Foreskin melanocyte (primary cell): ENCODE measurements at places on chromosomes 3 and 15.

GRCh38 chr3:64895991-64896895 lies 208.4 kb upstream of the ADAMTS9 start:
- no peak for DNase-seq

GRCh38 chr3:124121379-124122312 lies 129.7 kb upstream of the ROPN1 start:
- DNase-seq: no peak

DNA sequence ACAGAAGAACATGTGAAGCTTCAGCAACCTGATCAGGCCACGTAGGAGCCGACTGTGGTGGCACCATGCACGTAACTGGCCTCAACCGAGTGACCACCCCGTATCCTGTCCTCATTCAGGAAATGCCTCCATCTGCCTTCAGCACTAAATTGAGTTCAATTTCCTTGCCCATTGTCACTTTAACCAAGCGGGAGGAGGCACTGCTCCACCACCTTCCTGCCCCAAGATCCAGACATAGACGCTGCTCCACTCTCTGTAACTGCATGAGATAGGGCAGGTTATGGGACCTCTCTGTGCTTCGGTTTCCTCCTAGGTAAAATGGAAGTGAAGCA lies 80.1 kb upstream of the POMGNT2 start:
- DNase-seq: no peak

DNA sequence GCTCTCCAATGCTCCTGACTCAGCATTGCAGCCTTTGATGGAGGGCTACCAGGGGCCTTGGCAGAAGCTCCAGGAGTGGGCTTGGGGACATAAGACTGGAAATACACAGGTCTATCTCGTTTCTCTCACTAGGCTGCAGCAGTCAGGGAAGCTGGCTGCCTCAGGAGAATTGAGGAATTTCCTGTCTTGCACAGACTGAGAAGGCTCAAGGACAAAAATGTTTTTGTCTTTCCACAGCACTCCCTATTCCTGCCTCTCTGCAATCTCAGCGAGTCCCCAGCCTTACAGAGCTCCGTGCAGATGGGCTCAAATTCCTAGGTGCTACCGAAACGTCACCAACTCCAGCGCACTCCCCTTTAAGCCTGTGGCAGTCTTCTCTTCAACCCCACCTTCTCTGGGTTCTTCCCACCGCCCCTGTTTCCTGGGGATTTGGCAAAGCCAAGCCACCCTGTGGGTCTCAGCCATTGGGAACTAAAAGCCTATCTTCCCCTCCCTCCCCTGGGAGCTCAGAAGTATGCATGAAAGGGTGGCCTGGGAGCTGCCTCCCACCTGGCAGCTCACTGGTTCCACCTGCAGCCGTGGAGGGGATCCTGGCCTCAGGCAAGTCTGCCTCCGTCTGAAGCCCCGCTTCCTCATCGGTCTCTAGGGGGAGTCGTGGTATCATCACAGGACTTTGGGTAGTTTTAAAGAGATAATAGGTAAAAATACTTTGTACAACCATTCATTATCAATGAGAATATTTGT lies 322.6 kb upstream of the FRG2C start:
- no peak for DNase-seq

- DNase-seq: no peak
These were observed 282.6 kb downstream of the FOXP1 start for GRCh38 chr3:71300951-71301393.

DNA sequence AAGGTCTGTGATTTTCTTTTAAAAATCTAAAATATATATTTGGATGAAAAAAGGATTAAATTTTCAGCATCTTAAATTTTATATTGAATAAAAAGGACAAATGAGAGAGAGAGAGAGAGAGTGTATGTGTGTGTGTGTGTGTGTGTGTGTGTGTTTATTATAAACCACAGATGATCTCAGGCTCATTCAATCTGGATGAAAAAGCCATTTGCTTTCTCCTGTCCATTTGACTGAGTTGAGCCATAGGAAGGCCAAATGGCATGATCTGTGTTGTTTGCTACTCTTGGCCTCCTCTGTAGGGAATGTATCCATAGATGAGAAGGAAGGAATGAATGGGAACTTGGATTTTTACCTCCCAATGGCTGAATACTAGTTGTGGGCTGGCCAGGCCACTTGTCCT lies 92.5 kb upstream of the MEX3B start:
- no peak for DNase-seq

GRCh38 chr3:72282918-72283317 lies 498.0 kb upstream of the PROK2 start:
- DNase-seq: no peak

- no peak for DNase-seq
These were observed 28.6 kb downstream of the KLHL6 start for GRCh38 chr3:183526838-183527427.

DNA sequence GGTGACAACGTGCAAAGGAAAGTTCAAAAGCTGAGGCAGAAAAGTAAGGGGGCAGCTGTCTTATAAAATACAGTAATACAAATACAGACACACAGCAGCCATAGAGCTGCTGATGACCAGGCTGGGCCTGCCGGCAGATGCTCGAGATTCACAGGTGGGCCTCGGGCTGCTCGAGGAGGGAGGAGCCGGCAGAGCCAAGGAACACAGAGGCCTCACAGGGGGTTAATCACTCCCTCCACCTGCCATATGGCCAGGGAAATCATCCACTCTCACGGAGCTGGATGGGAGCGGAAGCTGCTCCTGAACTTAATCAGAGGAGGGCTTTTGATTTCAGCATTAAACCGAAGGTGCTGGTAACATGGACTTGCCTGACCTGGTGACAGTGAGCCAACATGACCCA lies 29.6 kb upstream of the MGLL start:
- DNase-seq: no peak

- no peak for DNase-seq
These were observed 27.4 kb downstream of the MAP6D1 start for GRCh38 chr3:183797996-183798395.

DNA sequence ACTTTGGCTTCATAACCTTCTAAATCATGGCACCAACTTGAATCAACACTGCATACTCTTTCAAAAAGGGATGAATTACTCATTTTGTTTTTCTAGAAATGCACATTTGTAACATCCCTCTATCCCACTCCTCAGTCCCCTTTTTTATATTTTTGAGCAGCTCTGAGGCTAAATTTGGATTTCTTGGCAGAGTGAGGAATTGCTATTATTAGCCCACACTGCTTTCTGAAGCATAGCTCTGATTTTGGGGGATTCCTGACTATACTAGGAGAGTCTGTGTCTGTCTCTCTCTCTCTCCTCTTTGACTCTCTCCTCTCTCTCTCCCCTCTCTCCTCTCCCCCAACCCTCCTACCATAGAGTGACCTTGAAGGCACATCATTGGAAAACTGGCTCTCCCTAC lies 76.6 kb downstream of the RBPMS2 start:
- DNase-seq: no peak

DNA sequence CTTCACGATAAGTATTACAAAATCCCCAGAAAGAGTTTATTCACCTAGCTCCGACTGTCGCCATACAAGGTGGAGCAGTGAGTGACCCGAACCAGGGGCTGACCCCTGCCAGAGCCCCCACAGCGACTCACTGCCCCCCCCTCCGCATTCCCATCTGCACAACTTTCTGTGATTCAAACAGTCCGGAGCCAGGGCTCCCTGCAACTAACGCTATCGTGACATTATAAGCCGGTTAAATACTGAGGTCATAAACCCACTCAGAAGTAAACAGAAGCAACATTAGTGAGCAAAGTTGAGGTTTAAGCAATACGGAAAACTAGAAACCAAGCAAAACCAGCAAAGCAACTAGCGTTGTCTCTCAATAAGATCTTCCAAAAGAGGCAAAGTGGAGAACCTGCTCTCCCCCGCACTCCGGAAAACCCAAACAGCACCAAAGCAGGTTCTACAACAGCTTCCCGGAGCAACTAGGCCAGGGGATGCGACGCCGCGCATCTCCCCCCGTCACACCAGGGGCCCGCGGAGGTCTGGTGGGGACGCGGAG lies 642 bp downstream of the SCAP start:
- peak; percentile 19 for DNase-seq

DNA sequence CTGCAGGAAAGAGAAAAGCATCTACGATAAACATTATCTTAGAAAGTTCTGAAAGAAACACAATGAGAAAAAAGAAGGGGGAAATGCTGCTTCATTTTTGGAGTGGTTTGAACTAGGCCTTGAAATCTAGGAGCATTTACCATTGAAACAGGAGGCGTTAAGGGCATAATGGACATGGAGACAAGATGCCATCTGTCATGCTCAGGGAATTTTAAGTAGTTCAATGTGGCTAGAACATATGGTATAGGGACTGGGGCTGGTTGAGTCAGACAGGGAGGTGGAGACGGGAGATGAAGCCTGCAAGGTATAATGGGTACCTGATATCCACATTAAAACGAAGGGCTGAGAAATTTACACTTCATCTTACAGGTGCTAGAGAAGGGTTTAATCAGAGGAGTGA lies 10.4 kb upstream of the PLAAT1 start:
- DNase-seq: no peak

DNA sequence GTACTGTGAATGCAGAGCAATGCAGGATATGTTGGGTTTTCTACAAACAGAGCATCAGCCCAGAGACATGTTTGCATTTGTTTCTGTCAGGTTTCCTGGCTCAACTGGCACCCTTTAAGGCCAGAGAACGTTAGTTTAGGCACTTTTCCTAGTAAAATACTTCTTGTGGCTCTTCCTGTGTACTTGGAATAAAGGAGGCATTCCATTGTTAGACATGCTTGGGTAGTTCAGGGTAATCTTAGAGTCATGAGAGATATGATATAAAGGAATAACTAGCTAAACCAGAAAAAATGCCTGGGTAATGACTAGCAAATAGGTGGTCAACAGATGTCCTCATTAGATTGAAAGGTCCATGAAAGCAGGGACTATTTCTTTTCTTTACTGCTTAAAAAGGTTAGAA lies 60.4 kb upstream of the RBM5 start:
- DNase-seq: no peak

DNA sequence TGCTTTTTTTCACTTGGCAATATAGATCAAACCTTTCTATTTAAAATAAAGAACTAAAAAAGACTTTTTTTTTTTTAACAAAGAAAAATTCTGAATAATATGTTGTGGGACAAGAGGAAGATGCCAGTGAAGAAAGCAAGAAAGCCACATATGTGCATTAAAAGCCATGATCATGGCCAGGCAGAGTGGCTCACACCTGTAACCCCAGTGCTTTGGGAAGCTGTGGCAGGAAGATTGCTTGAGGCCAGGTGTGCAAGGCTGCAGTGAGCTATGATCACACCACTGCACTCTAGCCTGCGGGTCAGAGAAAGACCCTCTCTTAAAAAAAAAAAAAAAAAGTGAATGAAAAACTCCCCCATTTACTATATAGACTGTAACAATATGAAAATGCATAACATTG lies 23.9 kb downstream of the C2CD4B start:
- no peak for DNase-seq

- no peak for DNase-seq
These were observed 274.9 kb upstream of the DCBLD2 start for GRCh38 chr3:99176169-99176964.

GRCh38 chr15:39892418-39892817 lies 27.6 kb downstream of the GPR176 start:
- DNase-seq: no peak

GRCh38 chr3:55877703-55878102 lies 390.6 kb upstream of the WNT5A start:
- no peak for DNase-seq
